ENCODE measurements at places on chromosomes 1 and 21. TPM values are rescaled to one million over a fixed set of nuclear protein-coding genes. Genes with fewer than 3 reads are reported as not detected.

TNFSF4 gene
- 0.79 TPM for total RNA-seq

BCL10 gene
- total RNA-seq = 21.1 TPM

DNASE2B gene
- total RNA-seq = not detected

MTARC1 gene
- 8.7 TPM for total RNA-seq

NUP210L gene
- total RNA-seq = 0.07 TPM

ALX3 gene
- not detected for total RNA-seq

SLC35F3 gene
- total RNA-seq = 0.26 TPM

RIPPLY3 gene
- total RNA-seq = 0.18 TPM

SPRR2G gene
- total RNA-seq = not detected

DNA sequence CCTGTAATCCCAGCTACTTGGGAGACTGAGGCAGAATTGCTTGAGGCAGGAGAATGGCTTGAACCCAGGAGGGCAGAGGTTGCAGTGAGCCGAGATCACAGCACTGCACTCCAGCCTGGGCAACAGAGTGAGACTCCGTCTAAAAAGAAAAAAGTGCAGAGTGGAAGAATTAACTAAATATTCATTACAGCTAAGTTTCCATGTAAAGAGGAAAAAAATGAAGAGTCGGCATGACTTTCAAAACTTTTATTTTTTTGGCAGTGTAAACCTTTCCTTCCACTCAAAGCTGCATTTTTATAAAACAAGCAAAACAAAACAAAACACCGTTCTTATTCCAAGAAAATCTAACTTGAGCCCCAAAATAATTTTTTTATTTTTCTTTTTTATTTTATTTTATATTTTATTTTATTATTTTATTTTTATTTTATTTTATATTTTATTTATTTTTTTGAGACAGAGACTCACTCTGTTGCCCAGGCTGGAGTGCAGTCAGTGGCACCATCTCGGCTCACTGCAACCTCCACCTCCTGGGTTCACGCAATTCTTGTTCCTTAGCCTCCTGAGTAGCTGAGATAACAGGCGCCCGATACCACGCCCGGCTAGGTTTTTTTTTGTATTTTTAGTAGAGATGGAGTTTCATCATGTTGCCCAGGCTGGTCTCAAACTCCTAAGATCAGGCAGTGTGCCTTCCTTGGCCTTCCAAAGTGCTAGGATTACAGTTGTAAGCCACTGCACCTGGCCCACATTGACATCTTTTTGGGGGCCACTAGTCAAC is 62.9 kb downstream of the PACC1 start:
- no peak for DNase-seq

DNA sequence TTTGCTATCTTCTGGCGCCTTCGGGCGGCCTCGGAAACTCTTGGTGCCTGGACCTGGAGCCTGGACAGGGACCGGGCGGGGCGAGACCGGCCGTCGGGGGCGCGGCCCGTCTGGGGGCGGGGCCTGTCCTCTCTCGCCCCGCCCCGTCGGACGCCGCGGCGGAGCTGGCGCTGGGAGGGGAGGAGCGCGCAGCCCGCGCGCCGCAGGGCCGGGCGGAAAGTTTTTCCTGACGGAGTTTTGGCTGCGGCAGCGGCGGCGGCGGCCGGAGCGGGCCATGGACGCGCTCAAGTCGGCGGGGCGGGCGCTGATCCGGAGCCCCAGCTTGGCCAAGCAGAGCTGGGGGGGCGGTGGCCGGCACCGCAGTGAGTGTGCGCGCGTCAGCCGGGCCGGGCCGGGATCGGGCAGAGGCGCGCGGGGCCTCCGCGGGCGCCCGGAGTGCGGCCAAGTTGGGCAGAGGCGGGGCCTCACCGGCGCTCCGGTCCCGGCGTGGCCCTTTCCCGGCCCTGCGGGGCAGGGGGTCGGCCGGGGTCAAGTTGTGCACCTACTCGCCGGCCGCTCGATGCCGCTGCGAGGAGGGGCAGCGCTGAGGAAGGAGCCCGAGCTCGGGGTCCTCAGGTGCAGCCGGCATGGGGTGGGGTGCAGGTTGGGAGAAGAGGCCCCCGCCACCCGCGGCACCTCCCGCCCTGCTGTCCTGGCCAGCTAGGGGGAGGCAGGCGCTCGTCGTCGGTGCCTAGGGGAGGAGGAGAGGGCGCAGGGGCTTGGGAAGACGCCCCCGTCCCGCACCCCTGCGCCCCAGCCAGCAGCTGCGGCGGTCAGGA is at the start of gene LDLRAP1:
Gene LDLRAP1, plus strand, starts transcription at position 182 of the 818 bp plus-strand sequence. Its CDS starts 93 bp downstream, at position 275.
- DNase-seq = peak; percentile 74

DNA sequence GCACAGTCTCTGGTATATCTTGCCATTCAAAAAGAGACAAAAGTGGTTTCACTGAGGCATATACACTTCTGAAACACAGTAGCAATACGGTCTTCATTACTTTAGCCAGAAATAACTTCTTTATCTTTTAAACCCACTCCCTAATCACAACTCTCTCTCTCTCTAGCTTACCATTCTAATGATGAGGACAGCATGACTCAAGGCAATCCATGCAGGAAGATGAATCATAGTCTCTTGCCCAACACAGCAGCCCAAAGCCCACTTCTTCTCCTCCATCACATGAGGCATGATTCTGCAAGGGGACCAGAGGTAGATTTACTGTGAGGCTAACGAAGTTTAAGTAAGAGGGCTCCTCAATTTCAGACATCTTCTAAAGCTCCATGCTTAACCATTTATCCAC is 285.0 kb upstream of the NR5A2 start:
- DNase-seq = no peak

DNA sequence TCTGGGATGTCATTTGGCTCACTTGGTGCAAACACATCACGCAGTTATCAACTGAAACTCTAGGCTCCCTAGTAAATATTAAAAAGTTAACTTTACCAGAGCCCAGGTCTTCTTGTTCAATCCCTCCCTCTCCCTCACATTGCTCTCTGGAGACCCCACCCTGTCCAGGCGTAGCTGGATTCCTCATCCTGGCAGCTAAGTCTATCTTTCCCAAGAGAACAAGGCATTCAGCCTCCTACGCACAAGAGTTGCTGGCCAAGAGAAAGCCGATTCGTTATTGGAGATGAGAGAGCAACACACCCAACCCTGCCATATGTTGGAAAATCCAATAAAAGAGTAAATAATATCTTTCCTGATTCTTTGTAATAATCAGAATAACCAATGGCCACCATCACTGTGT is 117.9 kb downstream of the SLC30A10 start:
- DNase-seq = no peak

DNA sequence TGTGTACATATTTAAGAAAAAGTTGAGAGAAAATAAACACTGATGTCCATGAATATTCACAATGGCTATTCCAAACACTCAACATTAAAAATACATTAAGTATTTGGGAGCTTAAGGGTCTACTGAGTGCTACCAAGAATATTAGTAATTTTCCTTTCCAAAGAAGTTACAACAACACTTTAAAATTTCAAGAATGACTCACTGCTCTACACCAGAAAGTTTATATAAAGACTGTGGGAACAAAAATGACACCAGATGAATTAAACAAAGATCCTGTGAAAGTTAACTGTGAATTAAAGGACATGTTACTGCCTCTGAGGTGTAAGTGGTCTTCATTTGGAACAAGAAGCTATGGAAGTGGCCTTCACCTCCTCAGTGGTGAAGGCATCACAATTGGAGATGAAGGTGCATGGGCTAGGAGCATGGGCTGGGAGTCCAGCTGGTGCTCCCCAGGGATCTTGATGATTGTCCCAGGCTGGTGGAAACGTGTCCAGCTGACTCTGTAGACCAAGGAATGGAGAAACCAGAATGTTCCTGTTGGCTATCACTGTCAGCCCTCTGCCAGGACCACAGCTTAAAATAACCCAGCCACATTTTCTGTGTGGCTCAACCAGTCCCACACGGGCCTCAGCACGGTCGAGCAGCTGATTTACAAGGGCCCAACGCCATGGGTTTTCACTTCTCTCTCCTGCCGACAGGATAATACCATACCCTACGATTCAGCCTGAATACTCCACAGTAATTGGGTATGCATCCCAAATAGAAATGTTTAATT is 28.8 kb downstream of the TAF5L start:
- DNase-seq = peak; percentile 2

DNA sequence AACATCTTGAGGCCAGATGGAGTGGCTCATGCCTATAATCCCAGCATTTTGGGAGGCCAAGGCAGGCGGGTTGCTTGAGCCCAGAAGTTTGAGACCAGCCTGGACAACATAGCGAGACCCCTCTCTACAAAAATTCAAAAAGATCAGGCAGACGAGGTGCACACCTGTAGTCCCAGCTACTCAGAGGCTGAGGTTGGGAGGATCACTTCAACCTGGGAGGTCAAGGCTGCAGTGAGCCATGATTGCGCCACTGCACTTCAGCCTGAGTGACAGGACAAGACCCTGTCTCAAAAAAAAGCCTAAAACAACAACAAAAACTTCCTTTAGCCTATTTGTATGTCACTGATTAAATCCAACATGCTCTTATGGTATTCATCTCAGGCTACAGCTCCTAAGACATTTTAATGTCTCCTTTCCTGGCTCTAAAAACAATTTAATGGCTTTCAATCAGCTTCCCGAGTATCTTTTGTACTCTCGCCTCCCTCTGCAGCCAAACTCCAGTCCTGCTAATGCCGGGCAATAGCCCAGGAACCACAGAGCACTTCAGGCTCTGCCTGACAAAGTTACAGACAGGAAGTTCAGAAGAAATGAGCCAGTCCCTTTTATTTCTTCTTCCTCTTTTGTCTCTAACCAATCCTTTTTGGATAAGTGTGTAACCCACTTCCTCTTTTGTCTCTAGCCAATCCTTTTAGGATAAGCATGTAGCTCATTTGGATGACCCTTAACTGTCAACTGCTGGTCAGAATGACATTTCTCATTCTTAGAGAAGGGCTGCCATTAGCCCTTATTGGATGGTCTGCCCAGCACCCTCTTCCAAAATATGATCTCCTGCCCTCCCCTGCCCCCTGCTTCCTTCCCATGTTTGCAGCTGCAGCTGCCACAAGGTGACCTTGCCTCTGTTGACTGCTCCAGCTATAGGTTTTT is 6.6 kb upstream of the DOP1B start:
- DNase-seq = no peak

GRCh38 chr1:247557926-247558674 is 9.2 kb downstream of the GCSAML start:
- DNase-seq = no peak

DNA sequence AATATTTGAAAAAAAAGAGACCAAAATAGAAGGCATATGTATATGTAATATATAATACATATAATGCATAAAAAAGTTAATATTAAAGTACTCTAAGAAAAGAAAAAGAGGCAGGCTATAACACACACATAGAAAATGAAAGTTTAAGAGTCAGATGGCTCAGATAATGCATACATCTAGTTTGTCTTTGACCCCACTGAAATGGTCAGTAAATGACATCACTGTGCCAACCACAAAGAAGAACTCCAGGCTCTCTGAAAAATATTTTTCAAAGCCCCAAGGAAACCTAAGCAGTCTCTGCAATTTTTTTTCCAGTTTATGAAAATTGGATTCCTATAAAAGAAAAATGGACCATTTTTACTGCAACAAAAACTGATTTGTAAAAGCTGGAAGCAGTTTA is 55.4 kb upstream of the SCYL3 start:
- DNase-seq = no peak

DNA sequence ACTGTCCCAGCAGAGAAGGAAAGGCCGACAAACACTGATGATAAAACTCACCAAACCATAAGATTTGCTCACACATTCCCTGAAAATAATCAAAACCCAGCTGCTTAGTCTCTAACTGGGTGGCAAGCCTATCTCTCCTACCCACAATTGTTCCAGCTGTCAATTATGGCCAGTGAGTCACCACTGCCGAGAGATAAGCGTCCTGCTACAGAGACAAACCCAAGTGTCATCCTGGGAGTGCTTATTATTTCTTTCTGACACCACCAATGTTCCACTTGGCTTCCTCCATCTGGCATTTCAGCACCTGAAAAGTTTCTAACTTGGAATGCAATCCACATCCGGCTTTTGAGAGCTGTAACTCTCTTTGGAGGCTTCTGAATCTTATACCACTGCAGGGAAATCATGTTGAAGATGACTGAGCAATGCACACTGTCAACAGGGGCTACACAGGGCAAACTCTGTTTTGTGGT is 51.5 kb upstream of the VAV3 start:
- DNase-seq = peak; percentile 39

GRCh38 chr1:204660509-204660908 is 25.0 kb downstream of the LRRN2 start:
- no peak for DNase-seq

DNA sequence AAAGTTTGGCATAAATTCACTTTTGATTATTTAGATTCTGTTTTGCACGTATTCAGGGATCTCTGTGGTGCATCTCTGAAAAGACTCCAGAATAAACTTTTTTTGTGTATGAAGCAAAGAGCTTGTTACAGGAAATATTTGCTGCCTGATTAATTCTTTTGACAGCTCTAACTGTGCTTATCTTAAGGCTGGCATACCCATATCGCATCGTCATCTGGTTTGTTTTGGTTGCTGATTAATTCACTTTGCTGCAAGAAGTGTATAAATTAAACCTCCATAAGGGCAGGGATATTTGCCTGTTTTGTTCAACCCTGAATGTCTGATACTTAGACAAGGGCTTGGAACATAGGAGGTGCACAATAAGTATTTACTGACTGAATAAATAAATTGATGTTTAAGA is 17.5 kb upstream of the DUSP10 start:
- no peak for DNase-seq

GRCh38 chr1:5286244-5286643 is 631.8 kb downstream of the AJAP1 start:
- DNase-seq = no peak

DNA sequence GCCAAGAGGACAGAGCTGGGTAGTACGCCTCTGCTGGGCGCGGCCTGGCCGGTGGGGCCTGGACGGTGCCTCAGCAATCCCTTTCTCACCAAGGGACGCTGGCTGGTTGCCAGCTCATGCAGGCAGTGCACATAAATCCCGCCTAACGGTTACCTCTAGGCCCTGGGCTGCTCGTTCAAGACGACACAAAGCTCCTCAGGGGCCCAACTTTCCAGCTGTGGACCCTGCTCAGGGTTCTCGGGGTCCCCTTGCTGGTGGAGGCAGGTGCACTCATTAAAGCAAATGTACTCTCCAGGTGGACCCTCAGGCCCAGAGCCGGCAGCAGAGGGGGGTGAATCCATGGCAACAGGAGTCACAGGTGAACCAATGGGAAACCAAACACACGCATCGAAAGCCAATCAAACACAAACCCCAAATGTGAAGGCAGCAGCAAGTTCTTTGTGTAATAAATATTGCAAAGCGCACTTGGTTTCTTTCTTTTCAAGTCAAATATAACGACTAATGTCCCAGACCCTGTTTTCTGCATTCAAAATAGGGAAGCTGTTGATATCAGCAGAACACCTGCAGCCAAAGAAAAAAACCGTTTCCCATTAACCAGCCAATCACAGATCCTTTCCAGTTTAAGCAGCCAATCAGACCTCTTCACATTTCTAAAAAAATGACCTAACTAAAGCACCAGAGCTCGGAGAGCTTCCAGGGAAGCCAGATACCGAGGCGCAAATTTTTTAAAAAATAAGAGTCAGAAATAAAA is 26.1 kb upstream of the CLSTN1 start:
- DNase-seq = no peak
